ENCODE measurements at places on chromosomes 7 and 10. TPM values are rescaled to one million over a fixed set of nuclear protein-coding genes. Genes with fewer than 3 reads are reported as not detected.

The RAPGEF5 gene
- 21.2 TPM for total RNA-seq

The HTRA1 gene
- total RNA-seq: 83.1 TPM

The RPS24 gene
- 398 TPM for total RNA-seq

The HOXA10 gene
- 0.10 TPM for total RNA-seq

The HTR7 gene
- 0.10 TPM for total RNA-seq

The IDI2 gene
- total RNA-seq: not detected

The STRIP2 gene
- total RNA-seq: 0.96 TPM

DNA sequence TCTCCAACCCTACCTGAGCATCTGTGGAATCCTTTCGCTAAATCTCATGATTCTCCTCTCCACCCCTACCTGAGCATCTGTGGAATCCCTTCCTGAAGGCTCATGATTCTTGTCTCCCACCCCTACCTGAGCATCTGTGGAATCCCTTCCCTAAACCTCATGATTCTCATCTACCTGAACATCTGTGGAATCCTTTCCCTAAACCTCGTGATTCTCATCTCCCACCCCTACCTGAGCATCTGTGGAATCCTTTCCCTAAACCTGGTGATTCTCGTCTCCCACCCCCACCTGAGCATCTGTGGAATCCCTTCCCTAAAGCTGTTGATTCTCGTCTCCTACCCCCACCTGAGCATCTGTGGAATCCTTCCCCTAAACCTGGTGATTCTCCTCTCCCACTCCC, 342.0 kb downstream of the SDK1 start:
- DNase-seq: no peak

DNA sequence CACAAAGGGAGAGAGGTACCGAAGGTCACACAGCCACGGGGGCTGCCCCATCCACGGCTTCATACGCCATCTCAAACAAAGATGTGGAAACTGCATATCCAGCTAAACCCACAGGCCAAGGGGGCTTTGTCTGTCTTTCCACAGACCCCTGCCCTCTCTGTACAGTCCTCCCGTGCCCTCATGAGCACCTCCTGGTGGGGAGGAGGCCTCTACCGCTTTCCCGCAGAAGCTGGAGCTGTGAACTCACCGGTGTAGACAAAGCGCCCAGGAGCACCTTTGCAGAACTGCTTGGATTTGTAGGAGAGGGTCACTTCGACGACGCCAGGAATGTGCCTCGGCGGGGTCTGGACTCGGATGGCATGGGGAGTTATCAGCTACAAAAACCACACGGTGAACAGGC, 97.2 kb downstream of the EBF3 start:
- DNase-seq: no peak

GRCh38 chr7:91945476-91945875, 4.8 kb downstream of the AKAP9 start:
- no peak for DNase-seq

DNA sequence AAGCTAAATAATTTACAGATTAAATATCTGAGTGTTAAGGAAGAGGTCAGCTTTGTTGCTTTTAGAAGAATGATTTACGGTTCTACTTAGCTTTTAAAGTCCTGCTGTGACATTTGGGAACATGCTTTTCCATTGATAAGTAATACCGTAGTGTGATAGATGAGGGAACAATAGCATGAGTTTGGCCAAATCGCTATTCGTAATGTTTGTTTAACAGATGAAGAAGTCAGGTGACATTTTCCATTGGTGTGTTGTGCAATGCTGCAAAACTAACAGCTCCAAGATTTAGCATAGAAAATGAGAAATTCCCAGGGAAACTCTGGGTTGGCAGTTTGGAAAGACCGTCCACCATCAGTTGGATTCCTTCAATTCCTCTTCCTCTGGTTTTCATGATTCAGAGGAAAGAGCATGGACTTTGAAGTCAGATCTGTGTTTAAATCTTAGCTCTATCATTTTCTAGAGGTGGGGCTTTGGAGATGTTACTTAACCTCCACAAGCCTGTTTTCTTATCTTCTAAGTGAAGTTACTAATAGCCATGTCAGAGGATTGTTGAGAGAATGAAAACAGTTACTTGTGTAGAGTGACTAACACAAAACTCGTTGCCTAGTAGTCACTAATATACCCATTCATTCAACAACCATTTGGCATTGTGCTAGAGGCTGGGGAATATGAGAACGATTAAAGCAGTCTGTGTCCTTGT, 140.4 kb upstream of the BMPER start:
- DNase-seq: no peak

DNA sequence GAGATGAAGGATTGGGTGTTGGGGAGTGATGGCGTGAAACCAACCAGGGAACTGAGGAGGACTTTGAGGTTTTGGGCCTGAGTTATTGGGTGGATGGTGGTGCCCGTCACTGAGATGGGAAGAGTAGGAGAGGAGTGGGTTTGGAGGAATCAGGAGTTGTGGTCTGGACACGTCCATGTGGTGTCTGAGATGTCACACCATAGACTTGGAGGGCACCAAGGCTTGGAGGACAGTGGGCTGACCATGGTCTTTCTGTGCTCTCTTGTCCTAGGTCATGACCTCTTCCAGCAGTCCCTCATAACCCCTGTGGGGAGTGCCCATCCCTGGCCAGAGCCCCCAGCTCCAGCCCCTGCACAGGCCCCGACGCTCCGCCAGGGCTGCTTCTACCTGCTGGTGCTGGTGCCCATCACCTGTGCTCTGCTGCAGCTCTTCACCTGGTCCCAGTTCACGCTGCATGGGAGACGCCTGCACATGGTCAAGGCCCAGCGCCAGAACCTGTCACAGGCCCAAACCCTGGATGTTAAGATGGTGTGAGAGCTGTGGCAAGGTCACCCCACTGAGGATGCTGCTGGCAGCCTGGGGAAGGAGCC, 24.2 kb upstream of the C10orf95 start:
- no peak for DNase-seq

DNA sequence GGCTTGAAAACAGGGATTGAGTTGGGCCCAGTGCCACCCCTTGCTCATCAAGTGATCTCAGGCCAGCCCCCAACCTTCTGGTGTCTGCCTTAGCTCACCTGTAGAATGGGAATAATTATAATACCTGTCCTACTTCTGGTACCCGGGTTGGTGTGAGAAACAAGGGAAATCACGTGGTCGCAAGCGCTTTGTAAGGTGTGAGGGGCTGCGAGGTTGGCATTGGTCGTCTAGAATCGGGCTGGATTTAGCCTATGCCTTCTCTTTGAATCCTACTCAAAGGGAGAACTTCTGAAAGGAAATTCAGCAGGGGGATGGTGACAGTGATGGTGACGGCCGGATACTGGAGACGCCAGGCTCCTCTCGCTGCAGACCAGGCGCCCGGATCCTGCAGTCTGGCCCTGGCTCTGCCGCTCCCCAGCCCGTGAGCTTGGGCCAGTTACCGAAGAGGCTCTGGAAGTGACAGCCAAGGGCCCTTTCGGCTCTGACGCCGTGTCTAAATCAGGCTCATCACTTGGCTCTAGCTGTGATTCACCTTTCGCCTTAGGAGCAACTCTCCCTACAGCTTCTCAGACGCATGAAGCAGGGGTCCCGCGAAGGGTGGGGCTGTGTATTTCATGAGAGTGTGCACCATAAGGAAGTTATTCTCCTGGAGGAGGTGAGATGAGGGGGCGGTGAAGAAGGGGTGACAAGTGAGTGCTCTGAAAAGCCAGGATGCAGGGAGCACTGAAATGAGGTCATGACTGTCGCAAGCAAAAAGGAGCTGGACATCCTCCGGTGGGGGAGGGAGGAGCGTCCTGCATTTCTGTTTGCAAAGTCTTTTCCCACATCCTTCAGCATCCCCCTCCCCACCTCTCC, 4.0 kb upstream of the CREB5 start:
- DNase-seq: no peak

GRCh38 chr10:127576740-127577161, 27.6 kb downstream of the NPS start:
- DNase-seq: no peak

DNA sequence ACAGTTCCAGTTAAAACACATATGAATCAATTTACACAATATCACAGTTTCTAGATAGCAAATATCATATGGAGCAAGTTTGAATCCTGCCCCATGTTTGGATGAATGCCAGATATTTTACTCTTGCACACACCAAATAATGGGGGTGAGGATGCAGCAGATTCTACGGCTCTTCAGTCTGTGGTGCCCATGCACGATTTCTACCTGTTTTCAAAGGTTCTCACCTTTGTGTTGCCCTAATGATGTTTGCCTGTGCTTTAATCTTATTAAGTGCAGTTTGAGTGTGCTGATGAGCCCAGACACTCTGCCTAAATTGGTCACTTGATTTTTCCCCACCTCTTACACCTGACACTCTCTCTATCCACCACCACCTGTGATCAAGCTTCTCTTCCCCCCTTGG, 119.6 kb downstream of the NPY start:
- no peak for DNase-seq

DNA sequence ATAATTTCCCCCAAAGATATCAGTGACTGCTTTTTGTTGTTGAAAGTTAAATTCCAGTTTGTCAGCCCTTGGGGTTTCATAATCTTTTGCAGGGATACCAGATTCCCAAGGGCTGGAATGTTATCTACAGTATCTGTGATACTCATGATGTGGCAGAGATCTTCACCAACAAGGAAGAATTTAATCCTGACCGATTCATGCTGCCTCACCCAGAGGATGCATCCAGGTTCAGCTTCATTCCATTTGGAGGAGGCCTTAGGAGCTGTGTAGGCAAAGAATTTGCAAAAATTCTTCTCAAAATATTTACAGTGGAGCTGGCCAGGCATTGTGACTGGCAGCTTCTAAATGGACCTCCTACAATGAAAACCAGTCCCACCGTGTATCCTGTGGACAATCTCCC, 3.2 kb downstream of the CYP26A1 start:
- DNase-seq: no peak

GRCh38 chr7:100778061-100778621, 44.7 kb downstream of the ZAN start:
- DNase-seq: no peak

GRCh38 chr7:20206104-20206896, 10.9 kb downstream of the MACC1 start:
- no peak for DNase-seq

- DNase-seq: no peak
These were observed 164.6 kb upstream of the SH2B2 start for GRCh38 chr7:102122026-102122425.

DNA sequence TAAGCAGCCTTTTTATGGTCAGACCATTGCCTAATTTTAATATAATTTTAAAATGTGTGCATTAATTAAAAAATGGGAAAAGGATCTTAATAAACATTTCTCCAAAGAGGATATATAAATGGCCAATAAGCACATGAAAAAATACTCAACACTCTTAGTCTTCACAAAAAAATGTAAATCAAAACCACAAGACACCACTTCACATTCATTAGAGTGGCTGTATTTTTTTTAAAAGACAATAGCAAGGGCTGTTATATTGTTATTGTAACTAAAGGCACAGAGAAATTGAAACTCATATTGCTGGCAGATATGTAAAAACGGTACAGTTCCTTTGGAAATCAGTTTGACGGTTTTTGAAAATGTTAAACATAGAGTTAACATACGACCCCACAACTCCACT, 3.2 kb upstream of the CROT start:
- DNase-seq: no peak

DNA sequence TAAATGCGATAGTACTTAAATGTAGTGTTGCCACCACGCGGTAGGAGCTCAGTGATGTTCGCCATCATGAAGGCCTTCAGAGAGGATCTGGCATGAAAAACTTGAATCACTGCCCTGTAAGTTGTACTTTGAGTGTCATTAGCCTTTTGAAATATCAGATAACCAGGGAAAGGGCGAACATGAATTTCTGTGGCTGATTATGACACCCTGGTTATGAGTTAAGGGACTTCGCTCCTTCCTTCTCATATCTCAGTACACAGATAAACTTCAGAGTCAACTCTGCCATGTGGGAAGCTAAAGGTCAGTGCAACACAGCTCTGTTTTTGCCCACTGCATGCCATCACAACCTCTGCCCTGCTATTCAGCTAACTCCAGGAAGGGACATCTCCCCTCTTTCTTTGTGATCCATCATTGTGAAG, 8.9 kb upstream of the ACSL5 start:
- DNase-seq: peak; percentile 79

DNA sequence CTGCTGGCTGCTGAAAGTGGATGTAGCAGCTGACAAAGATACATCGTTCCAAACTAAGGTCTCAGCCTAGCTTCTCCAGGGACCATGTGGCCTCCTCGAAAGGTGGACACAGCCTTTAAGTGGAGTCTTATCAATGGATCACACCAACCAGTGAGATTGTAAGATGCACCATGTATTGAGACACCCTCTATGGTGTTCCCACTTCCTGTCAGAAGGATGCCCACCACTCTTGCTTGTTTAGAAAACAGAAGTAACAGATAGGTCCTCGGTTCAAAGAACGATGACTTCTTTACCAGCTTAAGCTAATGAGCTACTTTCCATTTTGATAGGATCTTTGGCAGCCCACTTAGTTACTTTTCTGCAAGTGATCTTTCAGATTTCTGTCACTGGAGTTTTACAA, 34.3 kb downstream of the SLC25A13 start:
- DNase-seq: no peak

GRCh38 chr7:2774935-2775334, 69.2 kb downstream of the GNA12 start:
- no peak for DNase-seq
